Stimulated activated naive B cell treated with anti-CD40 and anti-IgM and Interleukin-4, amounts not matched to agents 10 μg/mL and 1 μg/mL and 100 μg/mL, for 72 hours (primary cell): ENCODE measurements at places on chromosomes 5 and 9.

DNA sequence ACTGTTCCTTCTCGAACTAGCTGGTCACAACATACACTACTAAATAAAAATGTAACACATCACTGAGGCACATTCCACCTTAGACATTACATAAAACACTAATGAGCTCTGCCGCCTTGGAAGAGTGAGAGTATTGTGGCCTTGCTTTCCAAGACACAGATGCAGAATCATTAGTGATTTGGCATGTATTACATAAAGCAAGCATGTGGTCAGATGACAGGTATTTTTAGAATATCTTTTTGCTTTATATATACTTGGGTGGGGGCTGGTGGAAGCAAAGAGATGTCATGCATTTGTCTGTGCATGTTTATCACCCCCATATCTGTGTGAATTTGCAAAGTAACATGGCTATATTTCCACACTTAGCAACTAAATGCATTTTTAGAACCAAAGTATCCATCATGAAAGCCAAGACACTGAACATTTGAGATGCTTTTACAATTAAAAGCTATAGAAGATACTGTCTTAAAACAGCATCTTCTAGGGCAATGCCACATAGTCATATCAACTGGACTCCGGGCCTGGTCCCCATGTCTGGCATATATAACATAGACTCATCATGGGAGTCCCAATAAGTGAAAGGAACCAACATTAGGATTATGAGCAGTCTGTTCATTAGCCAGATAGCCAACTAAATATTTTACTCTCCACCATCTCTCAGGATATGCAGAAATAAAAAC is 213.5 kb downstream of the MEF2C start:
- no peak for DNase-seq

DNA sequence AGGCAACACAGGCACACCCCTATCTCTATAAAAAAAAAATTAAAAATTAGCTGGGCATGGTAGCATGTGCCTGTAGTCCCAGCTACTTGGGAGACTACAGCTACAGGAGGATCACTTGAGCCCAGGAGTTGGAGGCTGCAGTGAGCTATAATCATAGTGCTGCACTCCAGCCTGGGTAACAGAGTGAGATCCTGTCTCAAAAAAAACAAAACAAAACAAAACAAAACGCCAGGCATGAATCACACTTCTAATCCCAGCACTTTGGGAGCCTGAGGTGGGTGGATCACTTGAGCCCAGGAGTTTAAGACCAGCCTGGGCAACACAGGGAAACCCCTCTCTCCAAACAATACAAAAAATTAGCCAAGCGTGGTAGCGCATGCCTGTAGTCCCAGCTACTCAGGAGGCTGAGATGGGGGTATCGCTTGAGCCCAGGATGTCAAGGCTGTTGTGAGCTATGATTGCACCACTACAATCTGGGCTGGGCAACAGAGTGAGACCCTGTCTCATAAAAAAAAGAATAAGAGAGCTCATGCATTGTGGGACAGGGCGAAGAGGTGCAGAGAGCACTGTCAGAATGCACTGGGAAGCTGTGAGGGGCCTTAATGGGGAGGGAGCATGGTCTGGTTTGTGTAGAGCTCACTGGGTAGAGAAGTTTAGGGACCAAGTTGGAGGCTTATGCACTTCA is 8.4 kb upstream of the SAP30L start:
- DNase-seq, result no peak

GRCh38 chr5:33346534-33346933 is 94.2 kb upstream of the TARS1 start:
- no peak for DNase-seq

DNA sequence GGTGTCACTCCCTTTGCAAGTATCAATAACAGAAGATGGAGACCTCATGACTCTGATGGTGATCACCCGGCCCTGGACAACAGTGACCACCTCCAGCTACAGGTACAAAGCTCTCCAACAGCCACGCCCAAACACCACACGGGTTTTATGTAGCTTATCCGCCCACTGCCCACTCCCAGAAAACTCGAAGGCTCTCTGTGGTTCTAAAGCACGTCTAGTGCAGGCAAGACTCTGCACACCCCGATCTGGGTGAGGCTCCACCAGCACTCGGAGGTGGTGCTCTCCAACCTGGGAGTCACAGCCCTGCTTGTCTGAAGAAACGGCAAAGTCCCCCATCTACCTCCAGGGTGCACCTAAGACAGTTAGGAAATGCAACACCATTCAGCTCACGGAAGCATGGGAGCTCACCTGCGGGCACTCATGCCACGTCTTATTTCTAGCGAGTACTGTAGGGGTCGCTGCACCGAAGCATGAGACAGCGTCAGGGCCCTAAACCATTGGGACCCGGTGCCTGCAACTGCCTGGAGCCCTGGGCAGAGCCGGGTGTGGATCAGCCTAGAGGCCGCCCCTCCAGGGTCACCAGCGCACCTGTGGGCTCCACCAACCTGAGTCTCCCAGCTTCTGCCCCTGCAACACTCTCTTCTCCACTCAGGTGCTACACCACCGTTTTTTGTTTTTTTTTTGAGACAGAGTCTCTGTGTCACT is 58.1 kb upstream of the ZNF354A start:
- DNase-seq, result no peak

DNA sequence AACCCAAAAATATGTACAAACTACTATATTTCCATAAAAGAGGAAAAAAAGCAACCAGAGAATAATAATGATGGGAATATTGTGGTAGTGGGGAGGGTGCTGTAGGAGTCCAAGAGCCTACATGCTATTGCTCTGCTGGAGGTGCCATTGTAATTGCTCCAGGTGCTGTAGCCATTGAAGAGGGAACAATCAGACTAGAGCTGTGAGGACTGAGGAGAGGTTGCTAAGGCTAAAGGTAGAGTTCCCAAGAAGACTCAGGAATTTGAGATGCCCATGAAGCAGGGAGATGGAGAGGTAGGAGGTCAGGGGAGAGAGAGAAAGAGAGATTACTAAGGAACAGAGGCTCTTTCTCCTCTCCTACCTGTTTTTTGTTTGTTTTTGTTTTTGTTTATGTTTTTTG is 394.0 kb downstream of the DMRTA1 start:
- no peak for DNase-seq

- no peak for DNase-seq
These were observed 163.3 kb upstream of the RAD23B start for GRCh38 chr9:107119735-107120134.

GRCh38 chr9:6645355-6646292 is at the start of gene GLDC:
Gene GLDC (minus strand): TSS chr9:6645729. CDS start chr9:6645499, 230 bp downstream.
- DNase-seq, result peak; percentile 27

GRCh38 chr5:53397141-53397757 is 83.2 kb upstream of the FST start:
- DNase-seq, result no peak

GRCh38 chr5:103340717-103341388 is 82.3 kb downstream of the MACIR start:
- no peak for DNase-seq

DNA sequence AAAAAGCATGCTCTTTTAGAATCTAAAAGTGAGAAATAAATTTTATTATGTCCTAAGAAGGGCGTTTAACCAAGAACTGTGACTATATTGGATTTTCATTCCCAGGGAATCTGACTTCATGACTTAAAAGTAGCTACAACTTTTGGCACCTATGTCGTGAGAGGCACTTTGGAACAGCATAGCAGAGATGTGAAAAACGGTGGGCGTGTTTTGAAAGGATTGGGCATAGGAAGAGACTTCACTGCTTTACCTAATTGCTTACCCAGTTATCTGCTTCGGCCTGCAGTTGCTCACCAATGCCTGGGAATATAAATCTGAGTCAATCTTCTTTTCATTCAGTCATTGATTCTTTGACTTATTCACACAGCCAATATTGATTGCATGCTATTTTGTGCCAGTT is 363.4 kb downstream of the DNAH5 start:
- no peak for DNase-seq

DNA sequence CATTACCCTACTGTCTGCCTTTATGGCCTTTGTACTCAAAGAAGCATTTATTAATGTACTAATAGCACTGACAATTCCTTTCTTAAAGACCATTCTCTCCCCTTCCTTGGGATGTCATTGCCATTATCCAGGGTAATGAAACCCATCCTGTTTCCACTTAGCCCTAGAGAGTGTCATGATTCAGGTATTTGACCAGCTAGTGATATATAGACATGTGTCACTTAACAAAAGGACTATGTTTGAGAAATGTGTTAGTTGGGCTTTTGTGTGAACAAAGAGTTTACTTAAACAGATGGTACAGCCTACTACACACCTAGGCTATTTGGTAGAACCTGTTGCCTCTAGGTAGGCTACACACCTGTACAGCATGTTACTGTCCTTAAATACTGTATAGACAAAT is 2.0 kb downstream of the ATP6V0E1 start:
- DNase-seq, result no peak

DNA sequence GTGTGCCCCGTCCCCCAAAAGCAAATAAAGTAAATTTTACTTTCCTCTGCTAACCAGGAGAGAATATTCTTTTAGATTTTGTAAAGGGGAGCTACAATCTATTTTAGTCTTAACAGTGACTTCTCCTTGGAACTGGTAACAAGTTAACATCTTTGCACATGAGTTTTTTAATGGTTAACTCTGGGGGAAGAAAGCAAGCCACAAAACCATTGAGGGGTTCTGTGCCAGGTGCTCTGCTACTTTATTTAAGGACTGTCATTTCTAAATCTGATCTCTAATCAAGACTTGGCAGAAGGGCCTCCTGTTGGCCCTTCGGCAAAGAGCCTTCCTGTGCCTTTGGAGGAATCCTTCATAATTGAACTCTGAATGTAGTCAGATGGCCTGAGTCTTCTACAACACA is 153.4 kb downstream of the SLC12A2 start:
- DNase-seq, result no peak

- DNase-seq, result no peak
These were observed 12.5 kb downstream of the MRPS27 start for GRCh38 chr5:72307573-72307967.

- no peak for DNase-seq
These were observed 728.4 kb downstream of the MAT2B start for GRCh38 chr5:164233791-164234190.

- DNase-seq, result no peak
These were observed 36.6 kb upstream of the SPTLC1 start for GRCh38 chr9:92151691-92152393.

GRCh38 chr5:95631991-95632675 is 12.2 kb downstream of the GPR150 start:
- DNase-seq, result peak; percentile 47

- no peak for DNase-seq
These were observed 53.0 kb downstream of the PCDH1 start for GRCh38 chr5:141825241-141825671.

- no peak for DNase-seq
These were observed 36.7 kb downstream of the CNTLN start for GRCh38 chr9:17171309-17172094.

GRCh38 chr9:112530751-112531205 is 44.2 kb downstream of the KIAA1958 start:
- no peak for DNase-seq

- DNase-seq, result no peak
These were observed 69.2 kb upstream of the FCN1 start for GRCh38 chr9:134986957-134987356.

GRCh38 chr5:66840511-66841013 is 244.4 kb downstream of the MAST4 start:
- DNase-seq, result peak; percentile 62

DNA sequence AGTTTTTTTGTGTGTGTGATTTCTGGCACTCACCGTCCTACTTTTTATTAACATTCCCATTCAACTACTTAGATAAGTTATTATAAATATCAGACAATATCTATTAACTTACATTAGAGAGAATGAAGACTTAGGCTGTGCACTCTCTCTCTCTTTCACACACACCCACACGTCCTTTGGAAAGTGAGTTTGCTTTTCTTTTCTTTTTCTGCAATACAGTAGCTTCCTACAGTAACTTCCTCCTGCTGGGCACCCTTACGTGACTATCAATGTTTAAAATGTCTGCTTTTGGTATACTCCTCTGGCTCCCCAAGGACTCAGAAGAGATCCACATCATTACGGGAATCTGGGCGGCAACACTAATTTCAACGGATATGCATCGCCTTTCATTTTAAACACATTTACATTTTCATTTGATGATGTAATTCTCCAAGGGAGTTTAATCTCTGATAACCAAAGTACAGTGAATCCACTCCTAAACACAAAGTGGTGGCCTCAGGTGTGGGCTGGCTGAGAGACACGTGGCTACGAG is 179.5 kb downstream of the MAPKAP1 start:
- no peak for DNase-seq

DNA sequence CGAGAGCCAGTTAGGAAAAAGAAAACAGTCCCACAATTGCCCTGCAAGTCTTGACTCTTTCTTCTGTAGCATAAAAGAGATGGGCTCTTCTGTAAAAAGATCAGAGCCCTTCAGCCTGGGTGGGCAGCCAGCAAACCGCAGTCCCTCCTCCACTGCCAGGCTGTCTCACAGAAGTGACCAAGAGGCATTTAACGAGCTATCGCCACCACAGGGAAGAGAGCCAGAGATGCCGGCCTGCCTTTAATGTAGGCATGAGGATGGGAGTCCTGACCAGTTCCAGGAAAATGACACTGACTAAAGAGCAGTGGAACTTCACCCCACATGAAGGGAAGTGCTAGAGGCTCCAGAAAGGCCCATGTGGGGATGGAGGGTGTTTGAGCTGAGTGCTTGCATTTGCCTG is 264.6 kb downstream of the NDUFS4 start:
- DNase-seq, result no peak
